ENCODE measurements at places on chromosomes 6 and 20.

DNA sequence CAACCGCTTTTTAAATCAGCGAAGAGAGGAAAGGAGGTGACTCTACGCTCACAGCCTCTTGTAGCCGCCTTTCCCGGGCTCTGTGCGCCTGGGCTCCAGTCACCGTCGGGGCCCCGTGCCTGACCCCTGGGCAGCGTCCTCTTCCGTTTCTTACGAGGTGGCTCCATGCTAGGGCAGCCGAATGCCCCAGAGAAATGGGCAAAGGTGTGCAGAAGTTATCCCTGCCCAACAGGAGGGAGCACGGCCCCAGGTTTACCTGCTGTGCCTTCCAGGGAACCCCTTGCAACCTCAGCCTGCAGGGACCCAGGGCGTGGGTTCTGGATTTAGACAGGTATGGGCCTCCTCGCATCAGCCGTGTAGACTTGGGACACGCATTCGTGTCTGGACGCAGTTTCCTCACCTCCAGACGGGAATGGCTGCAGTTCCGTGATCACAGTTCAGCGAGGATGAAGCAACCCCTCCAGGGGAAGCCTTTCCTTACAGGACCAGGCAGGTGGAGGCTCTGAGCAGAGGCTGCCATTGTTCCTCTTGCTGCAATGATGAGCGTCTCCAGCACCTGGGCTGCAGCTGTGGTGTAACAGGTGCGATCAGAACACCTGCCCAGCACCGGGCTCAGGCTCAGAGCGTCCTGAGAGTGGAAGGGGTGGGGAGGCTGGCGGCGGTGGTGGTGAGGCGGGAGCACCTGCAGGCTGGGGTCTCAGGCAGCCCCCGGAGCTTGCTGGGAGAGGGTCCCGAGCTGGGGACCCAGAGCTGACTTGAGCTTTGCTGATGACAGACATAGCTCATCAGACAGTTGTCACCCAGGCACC lies 81.3 kb upstream of the BHLHE23 start:
- H3K27ac ChIP-seq = no peak overlapping the region
- no peaks in the 10 kb centered on the region for H3K4me1 ChIP-seq
- no peaks in the 10 kb centered on the region for H3K36me3 ChIP-seq
- H3K4me3 ChIP-seq = no peak overlapping the region
- no peaks in the 10 kb centered on the region for H3K27me3 ChIP-seq
- no peak for DNase-seq

GRCh38 chr6:168280020-168280898 lies 39.3 kb downstream of the DACT2 start:
- no peaks in the 10 kb centered on the region for H3K36me3 ChIP-seq
- H3K4me3 ChIP-seq = no peak overlapping the region

DNA sequence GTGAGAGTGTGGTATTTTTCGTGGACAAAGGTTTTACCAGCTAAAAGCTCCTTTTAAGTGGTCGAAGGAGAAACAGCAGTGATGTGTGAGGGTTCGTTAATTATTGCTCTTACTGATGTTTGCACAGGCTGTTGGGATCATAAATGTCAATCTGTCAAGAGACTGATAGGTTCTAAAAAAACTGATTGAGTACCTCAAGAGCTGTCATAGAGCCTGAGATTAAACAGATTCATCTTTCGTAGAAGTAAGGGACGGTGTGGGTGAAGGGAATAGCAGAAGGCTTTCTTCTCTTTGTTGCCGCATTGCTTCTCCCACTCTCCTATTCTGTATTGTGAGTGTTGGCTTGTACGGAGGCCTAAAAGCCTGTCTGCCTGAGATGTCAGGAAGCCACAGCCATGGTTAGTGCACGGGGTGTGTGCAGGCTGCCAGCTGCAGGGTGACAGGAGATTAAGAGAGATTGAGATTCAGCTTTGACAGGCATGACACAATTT lies 291.0 kb downstream of the ZFAND3 start:
- H3K27ac ChIP-seq = no peak overlapping the region
- no peak overlapping the region for H3K4me3 ChIP-seq
- no peak for DNase-seq
- H3K27me3 ChIP-seq = no peaks in the 10 kb centered on the region
- H3K4me1 ChIP-seq = peaks cover 9% of the 10 kb centered on the region
- no peaks in the 10 kb centered on the region for H3K36me3 ChIP-seq

DNA sequence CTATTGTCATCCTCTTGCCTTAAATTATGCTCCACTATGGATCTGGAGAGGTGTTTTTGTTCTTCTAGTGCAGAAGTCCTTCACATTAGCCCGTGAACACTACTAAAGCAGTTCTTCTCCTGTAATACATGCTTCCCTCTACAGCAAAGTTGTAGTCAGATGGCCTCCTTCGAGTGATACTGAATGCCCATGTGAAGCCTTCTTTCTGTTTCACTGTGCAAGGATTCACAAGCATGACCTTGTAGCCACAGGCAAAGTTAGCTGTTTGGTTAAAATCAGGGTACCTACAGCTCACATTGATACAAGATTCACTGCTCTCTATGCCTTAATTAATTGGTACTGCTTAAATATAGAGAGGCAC lies 47.6 kb downstream of the ARHGAP18 start:
- H3K27ac ChIP-seq = no peak overlapping the region
- no peaks in the 10 kb centered on the region for H3K36me3 ChIP-seq
- no peak overlapping the region for H3K4me3 ChIP-seq
- no peak for DNase-seq

DNA sequence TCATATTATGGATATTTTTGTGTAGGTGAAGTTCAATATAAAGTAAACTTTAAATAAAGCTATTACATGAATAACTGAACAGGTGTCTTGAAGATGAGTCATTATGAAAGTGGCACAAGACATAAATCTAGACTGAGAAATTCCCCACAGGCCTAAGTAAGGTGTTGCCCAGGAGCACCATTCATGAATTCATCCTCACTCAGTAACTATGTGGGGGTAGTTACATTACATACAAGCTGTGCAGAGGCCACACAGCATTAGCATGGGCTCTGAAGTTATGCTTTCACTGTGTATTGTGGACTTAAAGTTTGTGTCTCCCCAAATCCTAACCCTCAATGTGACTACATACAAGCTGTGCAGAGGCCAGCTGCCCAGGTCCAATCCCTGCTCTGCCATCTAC lies 65.9 kb downstream of the BCAS1 start:
- H3K27ac ChIP-seq = no peak overlapping the region
- no peaks in the 10 kb centered on the region for H3K36me3 ChIP-seq
- no peak overlapping the region for H3K4me3 ChIP-seq
- H3K4me1 ChIP-seq = no peaks in the 10 kb centered on the region
- no peak for DNase-seq
- H3K27me3 ChIP-seq = no peaks in the 10 kb centered on the region

DNA sequence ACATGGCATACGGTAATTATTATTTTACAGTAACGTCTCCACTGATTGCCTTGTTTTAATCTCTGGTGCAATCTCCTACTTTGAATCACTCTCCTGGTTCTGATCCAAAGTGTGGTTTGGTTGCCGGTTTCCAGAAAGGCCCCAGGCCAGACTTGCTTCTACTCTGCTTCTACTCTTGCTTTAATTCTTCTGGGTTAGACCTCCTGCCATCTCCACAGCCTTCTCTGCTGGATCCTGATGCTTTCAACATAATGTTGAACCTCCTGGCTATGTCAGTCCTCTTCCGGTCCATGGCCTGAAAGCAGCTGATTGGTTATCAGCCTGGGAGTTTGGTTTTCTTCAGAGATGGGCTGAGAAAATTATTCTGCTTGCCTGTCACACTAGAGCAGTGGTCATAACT lies 266.5 kb upstream of the RIMS1 start:
- H3K27me3 ChIP-seq = no peaks in the 10 kb centered on the region
- no peaks in the 10 kb centered on the region for H3K36me3 ChIP-seq
- no peak overlapping the region for H3K4me3 ChIP-seq

- no peak overlapping the region for H3K27ac ChIP-seq
- H3K4me3 ChIP-seq = no peak overlapping the region
- DNase-seq = no peak
- no peaks in the 10 kb centered on the region for H3K27me3 ChIP-seq
- no peaks in the 10 kb centered on the region for H3K4me1 ChIP-seq
These were observed 209.4 kb downstream of the CDH4 start for GRCh38 chr20:61461461-61461860.

- no peaks in the 10 kb centered on the region for H3K36me3 ChIP-seq
- H3K4me3 ChIP-seq = peak overlapping the region; percentile 72
- H3K27me3 ChIP-seq = no peaks in the 10 kb centered on the region
- H3K4me1 ChIP-seq = no peaks in the 10 kb centered on the region
These were observed 224 bp downstream of the MPC1 start for GRCh38 chr6:166382500-166382932.

DNA sequence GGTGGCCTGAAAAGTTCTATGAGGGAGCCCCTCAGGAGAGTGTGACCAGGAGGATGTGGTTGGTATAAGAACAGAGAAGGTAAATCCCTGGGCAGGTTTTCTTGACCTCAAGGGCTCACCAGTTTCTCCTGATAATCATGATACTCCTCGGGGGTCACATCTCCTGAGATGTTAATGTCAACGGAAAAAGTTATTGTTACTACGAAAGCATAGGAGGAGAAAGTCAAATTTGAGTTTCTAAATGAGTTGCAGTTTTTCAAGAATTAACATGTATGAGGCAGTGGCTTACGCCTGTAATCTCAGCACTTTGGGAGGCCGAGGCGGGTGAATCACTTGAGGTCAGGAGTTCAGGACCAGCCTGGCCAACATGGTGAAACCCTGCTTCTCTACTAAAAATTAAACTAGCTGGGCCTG lies 23.4 kb downstream of the MGME1 start:
- H3K4me1 ChIP-seq = no peaks in the 10 kb centered on the region
- H3K27ac ChIP-seq = no peak overlapping the region
- H3K4me3 ChIP-seq = no peak overlapping the region
- DNase-seq = no peak

DNA sequence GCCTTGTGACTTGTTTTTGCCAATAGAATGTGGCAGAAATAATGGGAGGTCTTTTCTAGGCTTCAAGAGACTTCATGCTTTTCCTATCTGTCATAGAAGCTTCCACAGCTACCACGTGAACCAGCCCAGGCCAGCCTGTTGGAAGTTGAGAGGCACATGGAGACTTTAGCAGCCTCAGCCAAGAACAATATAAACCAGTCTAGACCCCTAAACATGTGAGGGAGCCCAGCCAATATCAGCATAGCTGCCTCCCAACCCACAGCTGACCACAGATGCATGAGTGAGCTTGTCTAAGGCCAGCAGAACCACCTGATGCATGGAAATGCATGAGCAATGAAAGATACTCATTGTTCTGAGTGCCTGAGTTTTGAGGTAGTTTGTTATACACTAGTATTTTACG lies 540.7 kb upstream of the BTBD3 start:
- no peaks in the 10 kb centered on the region for H3K27me3 ChIP-seq
- no peak overlapping the region for H3K27ac ChIP-seq
- no peak overlapping the region for H3K4me3 ChIP-seq
- peaks cover 10% of the 10 kb centered on the region for H3K4me1 ChIP-seq

GRCh38 chr20:56762829-56763228 lies 133.7 kb downstream of the TFAP2C start:
- no peaks in the 10 kb centered on the region for H3K36me3 ChIP-seq
- no peak for DNase-seq
- H3K4me1 ChIP-seq = no peaks in the 10 kb centered on the region
- H3K27ac ChIP-seq = no peak overlapping the region
- no peaks in the 10 kb centered on the region for H3K27me3 ChIP-seq

- no peaks in the 10 kb centered on the region for H3K36me3 ChIP-seq
- peaks cover 7% of the 10 kb centered on the region for H3K4me1 ChIP-seq
- no peak overlapping the region for H3K4me3 ChIP-seq
- no peaks in the 10 kb centered on the region for H3K27me3 ChIP-seq
- H3K27ac ChIP-seq = no peak overlapping the region
These were observed 80.8 kb upstream of the VSTM2L start for GRCh38 chr20:37822141-37822601.

- H3K27ac ChIP-seq = peak overlapping the region; percentile 89
- no peak overlapping the region for H3K4me3 ChIP-seq
- no peaks in the 10 kb centered on the region for H3K27me3 ChIP-seq
These were observed 156.9 kb downstream of the VEGFA start for GRCh38 chr6:43926634-43927531.

GRCh38 chr20:33679758-33680485 lies 5.7 kb upstream of the NECAB3 start:
- no peak for DNase-seq
- H3K27me3 ChIP-seq = no peaks in the 10 kb centered on the region
- peaks cover 4% of the 10 kb centered on the region for H3K36me3 ChIP-seq
- H3K4me1 ChIP-seq = peaks cover 6% of the 10 kb centered on the region
- H3K27ac ChIP-seq = no peak overlapping the region

All from mesendoderm (in vitro differentiated cells).